ENCODE measurements at places on chromosomes 7 and 10. TPM values are rescaled to one million over a fixed set of nuclear protein-coding genes. Genes with fewer than 3 reads are reported as not detected.

HABP2 gene
- total RNA-seq: not detected

SPDYE5 gene
- total RNA-seq: not detected

DNA sequence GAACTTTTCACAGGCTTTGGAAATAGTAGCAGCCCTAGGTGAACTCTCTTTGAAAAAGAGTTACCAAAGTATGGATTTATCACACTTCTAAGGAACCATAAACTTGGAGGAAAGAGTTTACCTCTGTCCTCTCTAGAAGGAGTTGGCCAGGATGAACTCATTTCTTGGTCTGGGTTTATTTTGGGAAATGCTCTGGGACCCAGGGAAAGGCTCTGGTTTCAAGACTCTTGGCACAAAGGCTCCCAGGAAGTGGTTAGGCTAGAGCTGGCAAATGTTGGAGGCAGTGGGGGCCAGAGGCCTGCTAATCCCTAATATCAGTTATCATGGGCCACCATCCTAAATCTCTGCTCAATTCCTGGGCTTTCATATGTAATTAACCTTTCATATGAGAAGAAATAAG is 36.3 kb upstream of the CDK6 start:
- DNase-seq: peak; percentile 42

- DNase-seq: peak; percentile 68
Measured at GRCh38 chr7:13257661-13258060, 570.2 kb downstream of the ARL4A start.

- DNase-seq: peak; percentile 27
Measured at GRCh38 chr7:116924741-116925140, 28.6 kb upstream of the ST7 start.

GRCh38 chr7:80478683-80479082 is 33.2 kb downstream of the GNAT3 start:
- peak; percentile 78 for DNase-seq

DNA sequence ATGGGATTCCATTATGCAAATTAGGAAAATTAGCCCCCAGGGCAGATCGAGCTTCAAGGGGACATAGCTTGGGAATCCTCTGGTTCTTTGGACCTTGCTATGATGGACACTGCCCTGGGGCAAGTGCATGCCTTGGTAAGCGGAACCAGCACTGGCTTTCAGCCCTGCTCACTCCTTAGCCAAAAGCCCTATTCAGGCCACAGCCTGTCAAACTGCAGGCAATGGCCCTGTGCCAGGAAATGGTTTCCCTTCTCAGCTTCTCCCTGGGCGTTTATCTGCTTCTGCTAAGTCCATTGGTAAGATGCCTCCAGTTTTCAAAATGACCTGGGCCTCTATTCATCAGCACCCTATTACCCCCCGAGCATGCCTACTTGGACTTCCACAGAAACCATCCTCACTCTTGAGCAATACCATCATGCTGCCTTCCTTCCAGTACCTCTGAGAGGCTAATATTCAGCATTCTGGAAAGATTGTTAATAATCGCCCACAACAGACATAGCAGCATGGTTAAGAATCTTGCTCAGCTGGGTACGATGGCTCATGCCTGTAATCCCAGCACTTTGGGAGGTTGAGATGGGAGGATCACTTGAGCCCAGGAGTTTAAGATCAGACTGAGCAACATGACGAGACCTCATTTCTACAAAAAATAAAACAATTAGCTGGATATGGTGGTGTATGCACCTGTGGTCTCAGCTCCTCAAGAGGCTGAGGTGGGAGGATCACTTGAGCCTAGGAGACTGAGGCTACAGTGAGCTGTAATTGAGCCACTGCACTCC is 918.6 kb upstream of the AUTS2 start:
- DNase-seq: no peak

All from A172 (cell line).